ENCODE measurements at places on chromosomes 12 and 14. TPM values are rescaled to one million over a fixed set of nuclear protein-coding genes. Genes with fewer than 3 reads are reported as not detected.
A peak's percentile ranks its signal among the peaks of the same experiment; 100 is the strongest.

DNA sequence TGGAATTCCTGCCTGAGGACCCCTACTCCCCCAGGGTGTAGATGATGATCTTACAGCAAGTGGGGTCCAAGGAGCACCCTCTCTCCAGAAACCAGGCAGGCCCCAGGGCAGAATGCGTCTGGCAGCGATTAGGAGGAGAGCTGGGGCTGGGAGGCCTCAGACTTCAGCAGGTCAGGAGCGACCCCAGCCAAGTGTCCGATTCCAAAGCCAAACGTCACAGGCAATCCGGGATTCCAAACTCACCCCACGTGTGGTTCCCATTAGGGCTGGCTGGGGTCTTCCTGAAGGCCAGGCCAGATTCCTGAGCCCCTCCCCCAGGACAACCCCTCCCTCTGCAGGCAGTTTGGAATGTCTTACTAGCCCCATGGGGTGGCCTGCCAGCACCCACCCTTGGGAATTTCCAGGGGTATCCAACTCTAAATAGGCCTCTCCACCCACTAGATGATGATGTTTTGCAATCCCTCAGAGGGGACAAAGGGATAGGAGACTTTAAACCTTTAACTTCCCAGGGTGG, 17.3 kb upstream of the FIGNL2 start:
- no peak for DNase-seq

- no peak for DNase-seq
Measured at GRCh38 chr12:51434305-51434704, 9.7 kb downstream of the SLC4A8 start.

DNA sequence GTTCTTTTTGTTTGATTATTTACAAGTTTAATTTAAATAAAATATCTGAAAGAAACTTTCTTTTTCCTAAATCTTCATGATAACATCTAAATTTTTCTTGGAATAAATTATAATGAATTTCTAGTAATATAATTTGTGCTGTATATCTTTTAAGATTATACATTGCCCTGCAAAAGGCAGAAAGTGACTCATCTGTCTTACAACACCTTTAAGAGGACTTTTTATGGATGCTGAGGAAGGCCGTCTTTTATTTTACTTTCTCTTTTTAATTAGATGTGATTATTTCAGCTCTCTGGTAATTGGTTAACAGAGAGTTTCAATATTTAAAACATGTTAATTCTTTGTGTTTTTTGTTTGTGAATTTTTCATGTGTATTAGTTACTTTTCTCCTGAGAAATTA, 598.4 kb downstream of the RPL10L start:
- peak; percentile 19 for DNase-seq

GRCh38 chr12:66929121-66929520, 250.2 kb upstream of the GRIP1 start:
- DNase-seq: no peak

- DNase-seq: no peak
Measured at GRCh38 chr12:50610171-50610570, 105.4 kb downstream of the DIP2B start.

DNA sequence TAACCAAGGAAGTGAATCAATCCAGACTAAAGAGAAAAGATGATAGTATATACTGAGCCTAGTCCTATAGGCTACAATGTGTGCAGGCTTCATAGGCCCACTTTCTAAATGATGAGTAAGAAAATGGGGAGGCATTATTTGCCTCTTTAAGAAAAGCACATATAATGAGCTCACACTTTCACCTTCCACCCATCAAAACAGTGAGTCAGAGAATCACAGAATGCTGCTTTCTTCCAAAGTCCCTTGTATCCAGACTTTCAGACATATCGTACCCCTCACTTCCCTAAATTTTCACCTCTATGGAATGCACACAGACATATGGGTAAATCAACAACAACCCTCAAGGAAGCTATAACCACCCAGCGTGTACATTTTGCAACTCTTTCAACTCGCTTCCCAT, 286.4 kb upstream of the PRKD1 start:
- DNase-seq: no peak

DNA sequence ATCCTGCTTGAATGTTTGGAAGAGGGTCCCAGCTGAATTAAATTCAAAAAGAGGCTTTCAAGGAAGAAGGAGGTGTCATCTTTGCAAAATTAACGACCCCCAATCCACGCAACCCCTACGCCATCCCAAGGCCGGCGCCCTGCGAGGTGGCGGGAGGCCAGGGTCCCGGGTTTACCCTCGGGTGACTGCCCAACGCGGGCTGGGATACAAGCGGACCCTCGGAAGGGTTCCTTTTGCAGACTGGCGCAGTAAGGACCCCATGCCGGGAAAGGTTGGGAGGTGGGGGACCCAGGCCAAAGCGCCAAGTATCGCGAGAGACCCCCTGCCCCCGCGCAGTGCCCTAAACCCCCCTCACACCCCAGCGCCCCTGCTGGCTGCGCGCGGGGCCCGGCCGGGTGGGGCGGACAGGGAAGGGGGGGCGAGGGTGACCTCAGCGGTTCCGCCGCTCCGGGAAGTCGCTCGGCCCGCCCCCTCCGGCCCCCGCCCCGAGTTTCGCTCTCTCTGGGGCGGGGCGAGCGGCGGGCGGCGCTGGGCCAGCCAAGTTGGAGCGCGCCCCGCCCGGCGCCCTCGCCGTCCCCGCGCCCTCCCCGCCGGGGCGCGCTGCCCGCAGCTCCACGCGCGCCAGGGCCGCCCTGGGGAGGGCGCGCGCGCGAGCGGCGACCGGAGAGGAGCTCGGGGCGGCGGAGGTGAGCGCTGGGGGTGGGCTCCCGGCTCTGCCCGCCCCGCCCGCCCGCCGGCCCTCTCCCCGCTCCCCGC, 708 bp upstream of the ZBTB42 start:
- peak; percentile 52 for DNase-seq

DNA sequence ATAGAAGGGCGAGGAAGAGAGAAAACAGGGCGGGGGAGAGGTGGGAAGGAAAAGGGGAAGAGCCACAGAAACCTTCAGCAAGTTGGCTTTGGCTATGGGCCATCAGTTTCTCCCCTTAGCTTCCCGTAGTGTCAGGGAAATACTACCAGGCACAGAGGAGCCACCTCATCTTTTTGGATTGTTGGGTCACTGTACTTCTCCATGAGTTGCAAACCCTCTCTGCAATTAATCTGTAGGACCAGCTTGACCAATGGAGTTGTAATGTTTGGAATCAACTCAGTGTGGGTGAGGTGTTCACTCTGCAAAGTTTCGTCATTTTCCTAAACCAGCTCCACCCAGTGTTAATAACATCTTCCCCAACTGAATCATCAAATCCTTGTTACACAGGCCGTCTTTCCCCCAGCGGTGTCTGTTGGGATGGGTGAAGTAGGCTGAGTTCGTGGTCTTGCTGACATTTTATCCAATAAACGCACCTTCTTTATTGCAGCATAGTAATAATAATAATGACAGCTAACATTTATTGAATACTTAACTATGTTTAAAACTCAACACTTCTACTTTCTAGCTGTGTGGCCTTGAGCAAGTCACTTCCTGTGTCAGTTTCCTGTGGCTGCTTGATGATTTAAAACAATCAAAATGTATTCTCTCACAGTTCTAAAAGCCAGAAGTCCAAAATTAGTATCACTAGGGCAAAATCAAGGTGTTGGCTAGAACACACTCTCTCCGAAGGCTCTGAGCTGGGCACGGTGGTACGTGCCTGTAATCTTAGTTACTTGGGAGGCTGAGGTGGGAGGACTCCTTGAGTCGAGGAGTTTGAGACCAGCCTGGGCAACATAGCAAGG, 8.1 kb upstream of the GLTP start:
- peak; percentile 38 for DNase-seq

- DNase-seq: no peak
Measured at GRCh38 chr12:2333491-2334195, 280.9 kb downstream of the CACNA1C start.

DNA sequence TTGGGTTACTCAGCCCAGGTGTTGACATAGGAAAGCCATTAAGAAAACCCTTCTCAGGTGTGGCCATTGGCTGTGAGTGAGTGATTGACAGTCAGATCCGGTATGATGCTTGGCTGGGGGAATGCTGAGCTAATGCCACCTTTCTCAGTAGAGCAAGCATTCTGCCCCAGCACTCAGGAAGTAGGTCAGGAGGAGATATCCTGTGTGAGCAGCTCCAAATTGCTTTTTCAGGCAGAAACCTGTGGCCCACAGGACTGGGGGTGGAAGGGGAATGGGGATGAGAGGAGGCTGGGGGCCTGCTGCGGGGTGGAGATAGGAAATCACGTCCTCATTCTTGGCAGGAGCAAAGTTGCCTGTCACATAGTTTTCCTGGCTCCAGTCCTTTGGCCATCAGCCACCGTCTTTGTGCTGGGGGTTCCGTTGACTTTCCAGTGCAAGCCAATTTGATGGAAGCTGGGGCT, 55.7 kb downstream of the NINJ2 start:
- no peak for DNase-seq

DNA sequence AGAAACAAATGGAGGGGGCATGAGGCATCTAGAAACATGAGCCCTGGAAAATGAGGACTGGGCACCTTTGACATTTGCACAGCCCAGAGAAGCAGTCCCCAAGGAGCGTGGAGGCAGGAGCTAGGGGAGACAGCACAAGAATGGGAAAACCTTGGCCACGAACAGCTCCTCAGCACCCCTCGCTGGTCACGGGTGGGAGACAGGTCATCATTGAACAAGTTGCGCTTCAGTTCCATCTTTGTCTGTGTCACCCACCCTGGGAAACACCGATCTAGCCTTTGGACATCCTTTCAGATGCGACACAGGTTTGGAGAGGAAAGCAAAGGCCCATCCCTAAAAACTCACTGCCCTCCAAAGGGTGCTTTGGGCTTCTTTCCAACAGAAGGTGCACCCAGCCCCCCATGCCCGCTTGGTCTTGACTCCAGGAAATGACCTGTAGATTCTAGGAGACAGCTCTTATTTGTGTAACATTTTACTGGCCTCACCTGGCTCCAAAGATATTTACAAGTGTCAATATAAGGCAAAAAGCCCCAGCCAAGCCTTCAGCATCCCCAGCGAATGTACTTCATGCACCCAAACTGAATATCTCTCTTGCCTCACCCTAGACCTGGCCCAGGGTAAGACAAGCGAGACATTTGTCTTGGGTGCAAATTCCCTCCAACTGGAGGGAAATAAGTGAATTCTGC, 28.8 kb upstream of the CLMN start:
- no peak for DNase-seq

GRCh38 chr12:20309504-20310148, 58.7 kb upstream of the PDE3A start:
- no peak for DNase-seq

DNA sequence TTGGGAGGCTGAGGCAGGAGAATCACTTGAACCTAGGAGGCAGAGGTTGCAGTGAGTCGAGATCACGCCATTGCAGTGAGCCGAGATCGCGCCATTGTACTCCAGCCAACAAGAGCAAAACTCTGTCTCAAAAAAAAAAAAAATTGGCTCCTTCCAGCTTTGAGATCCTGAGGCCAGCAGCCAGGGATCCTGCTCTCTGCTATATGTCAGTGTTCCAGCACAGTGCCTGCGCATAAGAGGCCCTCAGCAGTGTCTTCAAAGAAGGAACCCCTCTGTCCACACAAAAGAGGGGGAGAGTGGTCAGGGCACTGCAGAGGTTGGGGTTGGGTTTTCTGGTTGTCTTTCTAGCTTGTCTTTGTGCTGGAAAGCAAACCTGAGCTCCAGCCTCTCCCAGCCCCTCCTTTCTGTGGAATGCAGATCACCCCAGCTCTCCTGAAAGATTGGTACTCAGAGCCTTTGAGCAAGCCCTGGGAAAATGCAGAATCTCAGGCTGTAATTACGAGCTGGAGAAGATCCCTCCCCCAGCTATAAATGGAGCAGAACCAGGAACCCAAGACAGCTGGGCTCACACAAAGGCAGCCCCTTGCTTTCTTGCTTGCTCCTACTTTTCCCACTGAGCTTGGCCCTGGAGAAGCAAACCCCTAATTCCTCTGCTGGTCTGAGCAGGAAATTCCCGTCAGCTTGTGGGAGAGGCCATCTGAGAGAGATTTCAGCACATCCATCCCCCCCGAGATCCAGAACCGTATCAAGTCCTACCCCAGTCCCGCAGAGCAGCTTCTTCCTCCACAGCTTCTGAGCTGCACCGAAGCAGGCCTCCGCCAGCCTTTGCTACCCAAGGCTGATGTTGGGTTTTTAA, 205.7 kb downstream of the ZFP36L1 start:
- DNase-seq: no peak

DNA sequence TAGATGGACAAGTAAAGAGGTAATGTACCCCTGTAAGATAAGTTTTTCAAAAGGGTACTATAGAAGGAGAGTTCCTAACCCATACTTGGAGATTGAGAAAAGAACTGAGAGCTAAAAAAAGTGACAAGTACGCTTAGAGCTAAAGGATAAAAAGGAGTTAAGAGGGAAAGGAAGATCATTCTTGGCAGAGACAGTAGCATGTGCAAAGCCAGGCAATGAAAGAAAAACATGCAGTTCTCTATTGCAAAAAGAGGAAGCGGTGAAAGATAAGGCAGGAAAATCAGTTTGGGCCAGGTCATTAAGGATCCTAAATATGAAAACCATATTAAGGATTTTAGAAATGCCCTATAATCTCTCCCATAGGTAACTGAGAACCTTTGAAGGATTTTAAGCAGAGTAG, 500.4 kb upstream of the GARIN6 start:
- no peak for DNase-seq

- DNase-seq: no peak
Measured at GRCh38 chr12:104680070-104680469, 223.3 kb downstream of the CHST11 start.

- peak; percentile 32 for DNase-seq
Measured at GRCh38 chr12:46547421-46548354, 175.1 kb upstream of the SLC38A2 start.

DNA sequence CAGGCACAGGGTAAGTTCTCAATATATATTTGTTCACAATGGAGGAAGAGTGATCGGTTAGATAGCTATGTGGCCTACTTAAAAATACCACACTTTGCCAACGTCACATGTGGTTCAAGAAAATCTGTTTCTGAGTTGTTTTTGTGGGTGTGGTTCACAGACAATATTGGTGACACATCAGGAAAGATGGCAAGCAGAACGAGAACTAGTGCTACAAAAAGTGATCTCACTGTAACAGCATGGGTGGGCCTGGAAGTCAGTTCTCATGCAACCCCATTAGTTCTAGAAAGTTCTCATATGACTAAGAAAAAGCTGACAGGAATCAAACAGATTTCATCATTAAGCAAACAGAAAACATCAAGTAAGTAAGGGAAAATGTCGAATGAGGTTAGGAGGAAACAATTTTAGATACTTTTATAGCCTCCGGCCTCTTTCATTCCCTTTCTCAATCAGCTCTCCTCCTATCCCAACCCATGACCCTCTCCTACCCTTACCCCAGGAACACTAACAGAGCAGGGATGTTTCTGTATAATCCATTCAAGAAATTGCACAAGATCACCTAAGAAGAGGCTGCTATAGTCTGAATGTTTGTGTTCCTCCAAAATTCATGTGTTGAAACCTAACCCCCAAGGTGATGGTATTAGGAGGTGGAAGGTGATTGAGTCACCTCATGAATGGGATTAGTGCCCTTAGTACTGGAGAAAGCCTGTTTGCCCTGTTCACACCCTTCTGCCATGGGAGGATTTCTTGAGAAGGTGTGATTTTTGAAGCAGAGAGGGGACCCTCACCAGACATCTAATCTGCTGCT, 15.5 kb upstream of the NTN4 start:
- DNase-seq: peak; percentile 90

- no peak for DNase-seq
Measured at GRCh38 chr14:90924621-90925340, 108.6 kb upstream of the TTC7B start.

GRCh38 chr12:132614861-132615578, 3.6 kb upstream of the P2RX2 start:
- DNase-seq: peak; percentile 68

ZBTB1 gene
- total RNA-seq: 34.7 TPM

ASB2 gene
- total RNA-seq: not detected

FLRT2 gene
- 9.8 TPM for total RNA-seq
